NCI-H2107 (cell line): ENCODE measurements at places on chromosomes 4 and X.

- no peak for DNase-seq
Measured at GRCh38 chr4:99841129-99841528, 24.5 kb downstream of the DAPP1 start.

DNA sequence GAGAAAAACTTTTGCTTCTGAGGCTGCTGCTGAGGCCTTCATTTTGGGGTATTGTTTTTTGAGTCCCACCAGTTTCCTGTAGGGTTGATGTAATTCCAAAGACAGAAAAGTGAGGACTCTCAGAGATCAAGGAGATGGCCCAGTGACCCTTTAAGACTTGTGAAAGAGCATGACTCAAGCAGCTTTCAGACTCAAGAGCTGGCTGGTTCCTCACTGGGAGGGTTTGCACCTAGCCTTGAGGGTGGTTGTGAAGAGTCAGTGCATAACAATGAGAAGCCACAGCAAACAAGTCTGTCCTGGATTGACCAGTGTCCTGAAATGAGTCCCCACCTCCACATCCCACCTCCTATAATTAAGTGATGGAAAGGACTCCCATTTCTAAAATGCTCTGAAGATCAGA, 89.2 kb downstream of the NHS start:
- no peak for DNase-seq

GRCh38 chrX:38868941-38869401, 67.7 kb downstream of the MID1IP1 start:
- DNase-seq = no peak

- no peak for DNase-seq
Measured at GRCh38 chr4:22071749-22072148, 123.2 kb upstream of the KCNIP4 start.
